ENCODE measurements at places on chromosomes 2 and 18. TPM values are rescaled to one million over a fixed set of nuclear protein-coding genes. Genes with fewer than 3 reads are reported as not detected.
A peak's percentile ranks its signal among the peaks of the same experiment; 100 is the strongest.

- DNase-seq: peak; percentile 95
Observed at GRCh38 chr2:66839551-66840320, 404.8 kb downstream of the MEIS1 start.

GRCh38 chr2:224085246-224085645, 46.2 kb upstream of the SERPINE2 start:
- DNase-seq: peak; percentile 87

Gene LDLRAD4
- not detected for total RNA-seq

GRCh38 chr18:65919663-65920062, 168.9 kb downstream of the CDH7 start:
- no peak for DNase-seq

GRCh38 chr18:37299471-37300304, 265.9 kb downstream of the CELF4 start:
- peak; percentile 97 for DNase-seq

- DNase-seq: no peak
Observed at GRCh38 chr2:130823171-130823885, 13.4 kb upstream of the ARHGEF4 start.

DNA sequence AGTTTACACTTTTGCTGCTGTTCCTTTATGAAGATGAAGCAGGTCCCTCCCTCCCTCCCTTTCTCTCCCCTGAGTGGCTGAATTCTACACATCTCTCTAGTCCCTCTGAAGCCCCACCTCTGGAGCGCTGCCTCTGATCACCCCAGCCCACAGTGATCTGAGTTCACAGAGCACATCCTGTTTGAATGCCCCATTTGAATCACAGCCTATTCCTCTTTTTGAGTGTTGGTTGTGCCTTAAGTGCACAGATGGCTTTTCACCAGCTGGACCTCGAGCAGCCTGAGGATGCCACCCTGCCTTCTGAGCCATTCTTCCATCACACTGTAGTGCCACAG, 87.1 kb downstream of the ITGB1BP1 start:
- DNase-seq: no peak

DNA sequence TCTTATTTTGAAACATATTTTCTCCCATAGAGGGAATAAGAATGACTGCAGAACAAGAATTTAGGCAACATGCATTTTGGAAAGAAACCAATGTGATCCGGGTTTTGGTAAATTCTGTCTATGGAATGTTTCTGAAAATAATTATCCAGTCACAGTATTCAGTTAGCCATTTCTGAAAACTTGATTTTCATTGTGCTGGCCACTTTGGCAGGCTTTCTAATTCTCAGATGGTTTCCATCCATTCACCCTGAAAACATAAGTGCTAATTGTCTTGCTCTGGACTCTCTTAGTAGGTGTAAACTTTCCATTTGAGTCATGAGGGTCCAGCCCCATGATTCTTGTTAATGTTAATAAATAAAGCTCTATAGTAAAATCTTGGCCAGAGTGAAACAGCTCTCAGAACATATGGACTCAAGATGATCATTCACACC, 176.5 kb downstream of the RBM43 start:
- DNase-seq: no peak

DNA sequence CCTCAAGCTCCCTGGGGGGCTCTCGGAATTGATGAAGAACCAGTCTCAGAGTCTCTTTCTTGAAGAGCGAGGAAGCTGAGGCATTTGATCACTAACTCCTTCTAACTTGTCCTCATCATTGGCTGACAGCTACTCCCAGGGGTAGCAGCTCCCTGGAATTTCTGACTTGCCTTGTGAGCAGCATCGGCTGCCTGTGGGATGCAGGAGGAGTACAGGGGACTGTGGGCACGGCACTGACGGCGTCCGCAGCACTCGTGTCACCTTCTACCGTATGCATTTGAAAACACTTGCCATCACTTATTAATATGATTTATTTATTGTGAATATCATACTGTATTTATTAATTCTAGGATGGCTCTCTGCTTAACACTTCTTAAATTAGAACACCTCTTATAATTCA, 175.0 kb downstream of the MIB1 start:
- DNase-seq: no peak

Gene EML6
- 0.63 TPM for total RNA-seq

DNA sequence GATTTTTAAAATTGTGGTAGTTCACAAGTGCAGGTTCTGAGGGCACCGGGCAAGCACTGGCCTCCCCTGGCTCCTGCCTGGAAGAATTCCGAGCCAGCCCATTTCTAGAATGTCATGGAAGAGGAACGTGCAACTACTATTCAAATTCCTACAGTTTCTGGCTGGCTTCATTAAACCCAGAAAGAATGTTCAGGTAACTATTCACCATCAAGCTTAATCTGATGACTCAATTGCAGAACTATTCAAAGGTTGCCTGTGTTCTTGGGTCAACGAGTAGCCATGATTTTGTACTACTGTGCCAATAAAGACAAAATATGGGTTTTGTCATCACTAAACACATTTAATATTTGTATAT, 14.3 kb upstream of the MFF start:
- no peak for DNase-seq

DNA sequence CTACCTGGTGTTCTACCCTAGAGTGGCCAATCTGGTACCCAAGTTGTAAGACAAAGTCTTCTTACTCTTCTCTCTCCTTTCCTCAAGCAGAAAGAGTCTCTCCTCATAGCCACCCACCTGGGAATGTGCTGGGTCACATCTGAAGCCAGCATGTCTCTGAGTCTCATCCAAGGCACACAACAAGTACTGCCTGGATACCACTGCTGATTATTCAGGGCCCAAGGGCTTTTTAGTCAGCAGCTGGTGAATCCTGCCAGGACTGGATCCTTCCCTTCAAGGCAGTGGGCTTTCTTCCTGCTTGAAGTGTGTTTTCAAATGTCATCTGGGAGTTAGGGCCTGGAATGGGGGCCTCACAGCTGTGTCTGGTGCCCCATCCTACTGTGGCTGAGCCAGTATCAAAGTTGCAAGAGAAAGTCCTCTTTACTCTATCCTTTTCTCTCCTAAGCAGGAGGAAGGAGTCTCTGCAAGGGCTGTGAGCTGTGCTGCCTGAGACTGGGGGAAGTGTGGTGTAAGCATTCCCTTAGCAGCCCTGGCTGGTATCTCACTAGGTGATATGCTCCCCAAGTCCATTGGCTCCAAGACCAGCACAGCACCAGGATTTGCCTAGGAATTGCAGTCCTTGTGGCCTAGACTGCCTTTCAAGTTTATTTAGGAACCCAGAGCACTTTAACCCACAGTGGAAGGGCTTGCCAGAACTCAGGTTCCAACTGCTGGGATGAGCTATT, 27.2 kb downstream of the OXER1 start:
- peak; percentile 15 for DNase-seq

DNA sequence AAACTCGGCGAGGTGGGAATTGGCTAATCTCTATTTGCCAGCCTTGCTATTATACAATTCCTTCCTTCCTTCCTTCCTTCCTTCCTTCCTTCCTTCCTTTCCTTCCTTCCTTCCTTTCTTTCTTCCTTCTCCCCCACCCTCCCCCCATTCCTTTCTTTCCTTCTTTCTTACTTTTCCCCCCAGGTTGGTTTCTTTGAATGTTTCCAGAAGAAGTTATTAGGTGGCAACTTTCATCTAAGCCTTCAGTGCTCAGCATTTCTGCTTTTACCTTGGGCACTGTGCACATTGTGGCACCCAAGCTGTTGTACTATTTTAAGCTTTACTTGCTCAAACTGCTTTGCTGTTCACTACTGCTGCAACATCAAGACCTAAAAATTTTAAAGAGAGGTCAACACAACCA, 17.2 kb upstream of the CSRNP3 start:
- no peak for DNase-seq

Gene NT5DC4
- total RNA-seq: not detected

Gene ACVR1C
- 0.32 TPM for total RNA-seq

- no peak for DNase-seq
Observed at GRCh38 chr2:163625632-163626031, 110.2 kb downstream of the FIGN start.

GRCh38 chr2:137190411-137191195, 425.3 kb downstream of the THSD7B start:
- DNase-seq: peak; percentile 56

GRCh38 chr2:66082581-66082980, 352.3 kb upstream of the MEIS1 start:
- no peak for DNase-seq
